ENCODE measurements at places on chromosomes 13 and 19. TPM values are rescaled to one million over a fixed set of nuclear protein-coding genes. Genes with fewer than 3 reads are reported as not detected.

GRCh38 chr19:19820774-19821320 lies 703 bp downstream of the ZNF506 start:
- peak overlapping the region; percentile 71 for H3K4me3 ChIP-seq
- H3K36me3 ChIP-seq, result peaks cover 12% of the 10 kb centered on the region
- H3K4me1 ChIP-seq, result peaks cover 7% of the 10 kb centered on the region

The ATP4B gene
- total RNA-seq, result not detected

DNA sequence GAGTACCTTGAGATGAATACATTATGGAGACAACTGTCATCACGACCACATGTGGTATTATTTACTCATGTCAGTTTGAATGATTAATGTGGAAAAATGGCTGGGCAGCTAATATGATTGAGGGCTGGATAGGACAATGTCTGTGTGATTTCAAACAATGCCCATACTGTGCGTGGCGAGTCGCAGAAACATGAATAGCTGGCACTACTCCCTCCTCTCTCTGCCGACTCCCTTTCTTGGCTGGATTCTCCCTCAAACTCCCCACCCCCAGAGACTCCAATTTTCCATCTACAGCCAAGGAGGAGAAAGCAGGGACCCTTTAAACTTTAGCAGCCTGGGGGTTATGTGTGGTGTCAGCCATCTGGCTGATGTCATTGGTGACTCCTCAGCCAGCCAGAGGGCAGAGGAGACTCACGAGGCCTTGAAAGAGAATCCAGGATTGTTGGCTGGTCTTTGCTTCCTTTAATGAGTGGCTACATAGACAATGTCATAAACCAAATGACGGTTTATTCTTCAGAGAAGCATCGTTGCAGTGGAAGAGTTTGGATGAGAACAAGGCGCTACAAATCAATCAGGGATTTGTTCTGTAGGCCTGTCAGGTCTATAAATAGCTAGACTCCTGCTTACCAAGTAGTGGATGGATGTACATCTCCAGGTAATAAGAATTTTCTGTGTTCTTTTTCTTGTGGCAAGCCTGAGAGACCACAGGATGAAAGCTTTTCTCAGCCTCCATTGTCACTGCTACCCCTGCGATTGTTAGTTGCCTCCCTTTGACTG lies 165.6 kb downstream of the DLEU7 start:
- DNase-seq, result no peak
- H3K36me3 ChIP-seq, result no peaks in the 10 kb centered on the region
- H3K4me3 ChIP-seq, result no peak overlapping the region
- peaks cover 14% of the 10 kb centered on the region for H3K4me1 ChIP-seq
- H3K27ac ChIP-seq, result no peak overlapping the region

DNA sequence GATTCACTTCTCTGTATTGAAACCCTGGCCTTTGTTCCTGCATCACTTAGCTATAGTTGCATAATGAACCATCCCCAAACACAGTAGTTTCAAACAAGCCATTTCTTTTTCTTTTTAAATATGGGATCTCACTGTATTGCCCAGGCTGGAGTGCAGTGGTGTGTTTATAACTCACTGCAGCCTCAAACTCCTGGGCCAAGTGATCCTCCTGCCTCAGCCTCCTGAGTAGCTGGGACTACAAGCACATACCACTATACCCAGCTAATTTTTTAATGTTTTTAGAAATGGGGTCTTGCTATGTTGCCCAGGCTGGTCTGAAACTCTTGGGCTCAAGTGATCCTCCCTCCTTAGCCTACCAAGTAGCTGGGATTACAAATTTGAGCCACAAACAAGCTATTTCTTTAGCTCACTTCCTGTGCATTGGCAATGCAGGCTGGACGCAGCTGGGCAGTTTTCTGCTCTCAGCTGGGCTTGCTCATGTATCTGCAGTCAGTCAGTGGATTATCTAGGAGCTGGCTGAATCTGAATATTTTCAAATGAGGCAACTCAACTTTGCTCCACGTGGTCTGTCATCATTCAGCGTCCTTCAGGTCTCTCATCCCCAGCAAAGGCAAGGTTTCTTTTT lies 49.5 kb upstream of the SIN3B start:
- no peaks in the 10 kb centered on the region for H3K36me3 ChIP-seq
- no peak overlapping the region for H3K4me3 ChIP-seq
- no peaks in the 10 kb centered on the region for H3K27me3 ChIP-seq
- DNase-seq, result no peak
- H3K27ac ChIP-seq, result no peak overlapping the region
- no peaks in the 10 kb centered on the region for H3K4me1 ChIP-seq

DNA sequence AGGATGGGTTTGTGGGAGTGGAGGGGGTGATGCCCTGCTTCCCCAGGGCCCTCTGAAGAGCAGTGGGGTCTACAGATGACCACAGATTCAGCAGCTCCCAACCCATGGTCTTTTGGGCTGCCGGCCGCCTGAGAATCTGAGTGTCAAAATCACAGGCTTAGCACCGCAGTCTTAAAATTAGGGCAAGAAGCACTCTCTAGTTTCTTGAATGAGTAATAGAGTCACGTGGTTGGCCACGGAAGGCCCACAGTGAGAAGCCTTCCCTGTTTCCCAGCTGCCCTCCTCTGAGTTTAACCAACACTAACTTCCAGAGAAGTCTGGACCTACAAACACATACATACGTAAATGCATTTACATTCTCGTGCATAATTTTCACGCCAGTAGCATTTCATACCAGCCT lies 5.2 kb downstream of the PRMT1 start:
- peaks cover 56% of the 10 kb centered on the region for H3K36me3 ChIP-seq
- no peaks in the 10 kb centered on the region for H3K27me3 ChIP-seq
- H3K4me1 ChIP-seq, result peaks cover 55% of the 10 kb centered on the region

DNA sequence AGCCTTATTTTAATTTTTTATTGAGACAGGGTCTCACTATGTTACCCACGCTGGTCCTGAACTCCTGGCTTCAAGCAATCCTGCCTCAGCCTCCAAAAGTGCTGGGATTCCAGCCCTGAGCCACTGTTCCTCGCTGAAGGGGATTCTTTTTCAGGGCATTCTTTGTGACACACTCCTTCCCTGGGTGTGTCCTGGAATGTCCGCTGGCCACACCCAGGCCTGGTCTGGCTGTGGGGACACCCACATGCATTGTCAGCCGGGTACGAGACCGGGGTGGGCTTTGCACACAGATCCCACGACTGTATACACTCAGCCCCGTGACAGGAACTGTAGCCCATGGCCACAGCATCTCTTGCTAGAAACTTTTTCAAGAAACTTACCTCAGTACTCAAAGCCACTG lies 34.4 kb upstream of the GATAD2A start:
- H3K27ac ChIP-seq, result peak overlapping the region; percentile 89
- no peaks in the 10 kb centered on the region for H3K27me3 ChIP-seq
- DNase-seq, result no peak
- peaks cover 34% of the 10 kb centered on the region for H3K4me1 ChIP-seq
- no peak overlapping the region for H3K4me3 ChIP-seq

The TUBA3C gene
- total RNA-seq, result not detected

DNA sequence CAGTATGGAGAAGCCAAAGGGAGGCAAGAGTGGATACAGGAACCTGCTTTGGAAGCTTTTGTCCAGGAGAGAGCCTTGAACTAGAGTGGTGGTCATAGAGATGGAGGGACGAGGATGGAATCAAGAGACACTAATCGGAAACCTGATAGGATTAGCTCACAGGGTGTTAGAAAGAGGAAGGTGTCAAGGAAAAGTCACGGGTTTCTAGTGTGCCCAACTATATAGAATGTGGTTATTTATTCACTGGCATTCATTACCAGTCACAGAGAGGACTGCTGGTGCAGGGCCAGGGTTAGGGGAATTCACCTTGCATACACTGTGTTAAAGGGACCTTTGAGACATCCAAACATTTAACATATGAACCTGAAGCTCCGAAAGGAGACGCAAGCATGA lies 43.4 kb upstream of the URAD start:
- DNase-seq, result no peak
- no peaks in the 10 kb centered on the region for H3K4me1 ChIP-seq
- no peaks in the 10 kb centered on the region for H3K27me3 ChIP-seq
- no peaks in the 10 kb centered on the region for H3K36me3 ChIP-seq

GRCh38 chr19:58563034-58563573 lies 4.7 kb upstream of the UBE2M start:
- H3K27me3 ChIP-seq, result no peaks in the 10 kb centered on the region
- H3K36me3 ChIP-seq, result no peaks in the 10 kb centered on the region
- H3K4me3 ChIP-seq, result peak overlapping the region; percentile 51
- H3K27ac ChIP-seq, result peak overlapping the region; percentile 17

GRCh38 chr13:67221630-67222226 lies 8.4 kb downstream of the PCDH9 start:
- H3K4me3 ChIP-seq, result no peak overlapping the region
- H3K36me3 ChIP-seq, result no peaks in the 10 kb centered on the region
- DNase-seq, result no peak
- H3K4me1 ChIP-seq, result peaks cover 7% of the 10 kb centered on the region
- H3K27ac ChIP-seq, result no peak overlapping the region

The PCP2 gene
- 3.8 TPM for total RNA-seq

The LGALS14 gene
- total RNA-seq, result not detected

GRCh38 chr13:37868691-37869505 lies 674 bp downstream of the TRPC4 start:
- H3K27me3 ChIP-seq, result no peaks in the 10 kb centered on the region
- H3K36me3 ChIP-seq, result no peaks in the 10 kb centered on the region
- peak overlapping the region; percentile 44 for H3K4me3 ChIP-seq
- peaks cover 11% of the 10 kb centered on the region for H3K4me1 ChIP-seq
- no peak for DNase-seq

- H3K4me3 ChIP-seq, result no peak overlapping the region
- peak; percentile 67 for DNase-seq
- H3K36me3 ChIP-seq, result peaks cover 28% of the 10 kb centered on the region
- H3K4me1 ChIP-seq, result peaks cover 19% of the 10 kb centered on the region
- H3K27me3 ChIP-seq, result no peaks in the 10 kb centered on the region
Observed at GRCh38 chr19:18167975-18168645, 5.5 kb upstream of the IFI30 start.
